Small intestine (tissue), 16 donors: ENCODE measurements at places on chromosomes 4 and X.

GRCh38 chrX:101385795-101386541 lies at the start of gene BTK:
Gene BTK (minus strand): TSS chrX:101386191. CDS start chrX:101375284, 10,907 bp downstream.
- no peak for DNase-seq

DNA sequence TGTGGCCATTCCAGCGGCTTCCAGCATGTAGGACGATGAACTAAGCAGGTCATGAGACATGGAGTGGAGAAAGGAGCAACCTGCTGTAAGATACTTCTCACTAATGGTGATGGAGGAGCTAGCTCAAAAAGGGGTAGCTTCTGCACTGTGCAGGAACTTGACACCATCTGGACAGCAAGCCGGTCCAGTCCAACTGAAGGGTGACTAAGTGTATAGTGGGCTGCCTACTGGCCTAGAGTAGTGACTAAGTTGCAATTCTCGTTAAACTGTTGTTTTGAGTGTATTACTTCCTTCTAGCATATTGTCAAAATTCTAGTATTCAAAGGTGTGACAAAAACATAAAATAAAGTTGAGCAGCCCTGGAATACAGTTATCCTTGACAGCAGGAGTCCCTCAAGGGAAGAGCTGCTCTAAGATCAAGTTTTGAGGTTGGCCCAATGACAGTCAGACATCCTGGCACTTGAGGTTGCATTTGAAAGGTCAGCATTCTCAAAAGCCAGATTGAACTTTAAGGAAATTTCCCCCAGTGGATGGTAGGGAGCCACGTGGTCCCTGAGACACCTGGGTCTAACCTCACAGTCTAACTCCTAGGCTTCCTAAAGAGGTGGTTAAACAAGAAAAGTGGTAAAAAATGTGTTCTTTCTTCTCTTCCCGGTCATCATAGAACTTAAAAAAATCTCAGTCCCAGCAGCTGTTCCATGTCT lies 8.0 kb downstream of the CETN2 start:
- DNase-seq: no peak

- no peak for DNase-seq
Measured at GRCh38 chr4:7320206-7320797, 114.4 kb downstream of the PSAPL1 start.

- peak; percentile 65 for DNase-seq
Measured at GRCh38 chrX:119273420-119274192, 37.5 kb downstream of the PGRMC1 start.

- no peak for DNase-seq
Measured at GRCh38 chr4:102533904-102534303, 32.7 kb downstream of the NFKB1 start.

DNA sequence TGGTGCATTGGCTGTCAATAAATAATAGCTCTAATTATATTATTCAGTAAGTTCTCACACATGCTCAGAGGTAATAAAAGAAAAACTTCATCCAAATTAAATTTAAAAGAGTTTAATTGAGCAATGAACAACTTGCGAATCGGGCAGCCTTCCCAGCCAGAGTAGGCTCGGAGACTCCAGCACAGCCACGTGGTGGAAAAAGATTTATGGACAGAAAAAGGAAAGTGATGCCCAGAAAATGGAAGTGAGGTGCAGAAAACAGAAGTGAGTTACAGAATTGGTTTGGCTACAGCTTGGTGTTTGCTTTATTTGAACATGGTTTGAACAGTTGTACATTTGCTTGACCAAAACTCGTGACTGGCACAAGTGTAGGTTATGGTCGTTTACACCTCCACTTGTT lies 13.6 kb upstream of the BOD1L1 start:
- DNase-seq: no peak

DNA sequence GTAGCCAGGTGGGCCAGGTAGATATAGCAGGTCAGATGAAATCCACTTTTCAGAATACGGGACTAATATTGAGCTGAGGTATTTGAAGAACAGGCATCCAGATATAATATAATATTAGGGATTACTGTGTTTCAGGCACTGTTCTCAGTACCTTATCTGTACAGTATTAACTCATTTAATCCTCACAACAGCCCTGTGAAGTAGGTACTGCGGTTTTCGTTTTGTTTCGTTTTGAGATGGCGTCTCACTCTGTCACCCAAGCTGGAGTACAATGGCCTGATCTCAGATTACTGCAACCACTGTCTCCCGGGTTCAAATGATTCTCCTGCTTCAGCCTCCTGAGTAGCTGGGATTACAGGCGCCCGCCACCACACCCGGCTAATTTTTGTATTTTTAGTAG lies 129.6 kb downstream of the IL1RAPL2 start:
- DNase-seq: no peak

DNA sequence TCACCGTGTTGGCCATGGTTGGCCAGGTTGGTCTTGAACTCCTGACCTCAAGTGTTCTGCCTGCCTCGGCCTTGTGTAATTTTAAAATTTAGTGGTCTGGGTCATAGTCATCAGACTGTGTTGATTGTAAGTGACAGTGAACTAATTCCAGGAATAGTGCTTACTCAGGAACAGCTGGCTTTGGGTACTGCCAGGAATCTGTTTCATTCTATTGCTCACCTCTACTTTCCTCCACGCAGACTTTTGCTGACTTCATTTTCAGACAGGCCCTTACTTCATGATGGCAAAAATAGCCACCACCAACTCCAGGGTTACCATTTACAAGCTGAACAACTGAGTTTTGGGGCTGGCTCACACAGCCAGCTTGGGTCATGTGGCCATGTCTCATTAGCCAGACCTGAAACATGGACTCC lies 54.6 kb downstream of the FNIP2 start:
- no peak for DNase-seq

DNA sequence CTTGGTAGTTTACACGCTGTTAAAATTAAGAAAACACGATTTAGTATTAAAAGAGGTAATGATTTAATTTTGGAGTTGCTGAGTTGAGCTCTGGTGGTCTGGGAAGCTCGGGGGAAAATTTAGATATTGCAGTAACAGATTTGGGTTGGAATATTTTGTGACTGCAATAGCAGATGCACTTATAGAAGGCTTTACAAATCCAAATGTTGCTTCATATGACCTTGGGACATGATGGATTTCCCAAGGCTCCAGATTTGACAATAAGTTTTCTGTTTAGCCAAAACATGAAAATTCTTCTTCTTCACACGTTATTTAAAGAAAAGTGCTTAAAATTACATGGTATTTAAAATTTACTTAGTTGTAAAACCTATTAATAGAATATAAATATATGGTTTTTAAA lies 302.0 kb downstream of the SPRY1 start:
- DNase-seq: no peak

GRCh38 chr4:174865418-174865985 lies 36.5 kb upstream of the GLRA3 start:
- no peak for DNase-seq

DNA sequence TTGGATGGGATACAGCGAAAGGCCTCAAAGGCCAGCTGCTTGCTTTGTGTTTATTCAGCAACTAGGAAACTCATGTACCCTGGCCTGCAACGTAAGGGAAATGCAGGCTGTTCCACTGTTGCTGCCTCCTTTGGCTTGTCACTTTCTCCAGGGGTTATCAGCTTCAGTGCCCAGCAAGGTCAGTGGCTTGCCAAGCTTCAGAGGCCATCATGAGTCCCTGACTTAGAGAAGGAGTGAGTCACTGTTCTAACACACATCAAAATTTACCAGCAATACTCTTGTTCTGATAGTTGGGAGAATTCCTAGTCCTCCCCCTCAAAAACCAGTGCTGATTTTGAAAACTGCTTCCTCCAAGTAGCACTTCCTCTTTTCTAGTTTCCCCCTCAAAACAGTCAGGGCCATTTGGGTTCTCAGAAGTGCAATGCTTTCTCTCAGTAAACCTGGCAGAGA lies 250.8 kb downstream of the ARHGAP24 start:
- no peak for DNase-seq

DNA sequence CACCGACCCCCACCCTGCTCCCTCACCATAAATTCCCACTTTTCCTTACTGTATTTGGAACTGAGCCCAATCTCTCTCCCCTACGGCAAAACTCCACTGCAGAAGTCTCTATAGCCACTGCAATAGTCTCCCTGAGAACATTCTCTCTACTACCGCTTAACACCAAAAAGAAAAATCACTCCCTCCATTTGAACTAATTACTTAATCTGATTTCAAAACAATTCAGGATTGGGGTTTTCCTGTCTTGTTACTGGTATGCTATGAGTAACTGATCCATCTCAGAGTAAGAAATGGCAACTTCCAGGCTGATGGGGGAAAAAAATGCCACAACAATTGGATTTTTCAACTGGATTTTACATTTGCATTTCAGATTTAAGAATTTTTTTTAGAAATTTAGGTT lies 5.8 kb downstream of the PAPSS1 start:
- DNase-seq: no peak

DNA sequence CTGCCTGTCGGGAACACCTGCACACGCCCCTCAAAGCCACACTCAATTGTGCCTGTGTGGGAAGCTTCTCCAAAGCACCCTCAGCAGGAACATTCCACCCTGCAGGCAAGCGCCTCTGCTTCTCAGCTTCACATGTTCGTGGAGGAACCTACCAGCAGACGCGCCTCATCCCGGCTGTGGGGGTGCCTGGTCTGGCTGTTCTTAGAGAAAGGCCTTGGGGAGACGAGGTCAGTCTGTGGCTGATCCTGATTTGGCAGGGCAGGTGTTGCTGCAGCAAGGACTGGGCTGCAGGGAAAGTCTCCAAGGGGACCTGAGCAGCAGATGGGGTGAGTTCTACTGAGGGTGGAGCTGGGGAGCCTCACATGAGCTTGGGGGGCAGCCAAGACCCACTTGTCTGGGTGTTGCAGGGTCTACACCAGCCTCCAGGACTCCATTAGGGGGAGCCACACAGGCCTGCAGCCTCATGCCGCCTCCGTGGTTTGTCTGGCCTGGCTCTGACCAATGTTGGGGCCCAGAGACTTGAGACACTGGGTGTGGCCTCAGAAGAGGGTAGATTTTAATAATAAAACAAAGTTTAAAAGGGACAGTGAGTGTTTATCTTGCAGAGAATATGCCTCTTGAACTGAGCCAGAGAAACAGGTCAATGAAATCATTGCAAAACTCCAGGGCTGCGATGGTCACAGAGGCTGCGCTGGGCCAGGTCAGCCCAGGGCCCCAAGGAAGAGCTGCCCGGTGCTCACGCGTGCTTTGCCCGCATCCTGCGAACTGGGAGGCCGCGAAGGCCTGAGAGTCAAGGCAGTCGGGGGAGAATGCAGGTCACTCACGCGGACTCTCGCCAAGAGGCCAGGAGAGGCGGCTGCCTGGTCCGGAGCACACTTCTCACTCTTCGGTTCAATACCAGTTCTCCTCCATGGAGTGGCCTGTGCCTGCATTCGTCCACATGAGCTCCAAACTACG lies 21.1 kb downstream of the RNF212 start:
- no peak for DNase-seq

DNA sequence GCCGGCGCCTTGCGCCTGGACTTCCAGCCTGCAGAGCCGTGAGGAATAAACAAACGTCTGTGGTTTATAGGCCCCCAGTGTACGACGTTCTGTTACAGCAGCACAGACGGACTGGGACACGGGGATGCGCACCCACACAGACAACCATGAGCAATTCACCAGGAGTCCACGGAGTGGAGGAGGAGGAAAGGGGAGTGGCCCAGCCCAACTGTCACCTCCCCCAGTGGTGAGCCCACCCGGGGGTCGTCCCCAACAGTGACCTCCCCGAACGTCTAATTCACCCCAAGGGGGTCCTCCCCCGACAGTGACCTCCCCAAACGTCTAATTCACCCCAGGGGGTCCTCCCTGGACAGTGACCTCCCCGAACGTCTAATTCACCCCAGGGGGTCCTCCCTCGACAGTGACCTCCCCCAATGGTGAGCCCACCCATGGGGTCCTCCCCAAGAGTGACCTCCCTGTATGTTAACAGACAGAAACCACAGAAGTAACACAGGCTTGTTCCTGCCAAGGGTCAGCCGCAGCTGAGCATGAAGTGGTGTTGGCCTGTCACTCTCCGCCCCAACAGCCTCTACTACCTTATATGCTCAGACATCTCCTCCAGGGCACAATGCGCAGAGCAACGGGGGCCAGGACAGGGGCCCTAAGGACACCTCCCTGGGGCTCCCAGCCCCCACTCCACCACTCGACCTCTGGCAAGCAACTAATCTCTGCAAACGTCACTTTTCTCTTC lies 6.2 kb downstream of the GAK start:
- no peak for DNase-seq

GRCh38 chr4:102620697-102621497 lies 119.7 kb downstream of the NFKB1 start:
- peak; percentile 93 for DNase-seq

GRCh38 chr4:112519689-112520597 lies 4.0 kb upstream of the NEUROG2 start:
- DNase-seq: peak; percentile 18

DNA sequence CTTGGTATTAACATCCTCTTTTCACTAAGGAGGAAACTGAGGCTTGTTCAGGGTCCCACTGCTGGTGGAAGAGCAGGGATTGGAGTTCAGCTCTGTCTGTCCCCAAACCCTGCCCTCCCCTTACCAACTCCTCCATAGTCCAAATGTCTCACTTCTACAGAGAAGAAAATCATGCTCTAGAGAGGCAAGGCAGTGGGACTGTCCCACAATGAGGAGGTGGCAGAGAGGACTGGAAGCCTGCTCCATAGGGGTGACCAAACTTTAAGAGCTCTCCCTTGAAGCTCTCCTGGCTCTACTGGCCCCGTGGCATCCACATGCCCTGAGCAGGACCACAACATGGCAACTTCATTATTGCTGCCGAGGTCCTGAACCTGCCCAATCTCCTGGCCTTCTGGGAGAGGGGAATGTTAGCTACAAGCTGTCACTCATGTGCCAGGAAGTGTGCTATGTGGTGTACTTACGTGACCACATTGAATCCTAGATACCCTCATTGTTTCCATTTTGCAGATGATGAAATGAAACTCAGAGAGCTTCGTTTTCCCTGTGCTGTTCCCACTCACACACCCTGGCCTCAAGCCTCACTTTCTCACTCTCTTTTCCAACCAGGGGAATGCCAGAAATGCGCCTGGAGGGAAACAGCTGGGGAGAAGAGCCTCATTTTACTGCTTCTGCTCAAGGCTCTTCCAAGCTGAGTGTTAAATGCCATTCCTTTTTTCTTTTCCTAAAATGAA lies 71.5 kb downstream of the ANAPC4 start:
- no peak for DNase-seq

- DNase-seq: no peak
Measured at GRCh38 chr4:70868778-70869177, 29.1 kb upstream of the GRSF1 start.

DNA sequence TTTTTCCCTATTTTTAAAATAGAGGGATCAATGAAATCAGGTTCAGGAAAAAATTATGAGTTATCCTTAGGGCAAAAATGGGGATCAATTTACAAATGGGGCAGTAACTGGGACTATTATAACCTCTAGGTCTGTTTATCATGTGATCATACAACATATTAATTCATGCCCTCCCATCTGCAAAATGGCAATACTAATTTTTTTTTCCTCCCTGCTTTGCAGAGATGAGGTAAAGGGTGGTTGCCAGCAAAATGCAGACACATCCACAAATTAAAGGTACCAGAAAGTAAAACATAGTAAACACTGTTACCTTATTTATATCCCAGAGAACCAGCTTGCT lies 467 bp downstream of the HSD17B11 start:
- no peak for DNase-seq
